ENCODE measurements at places on chromosomes 1 and 21.

GRCh38 chr1:99297923-99298322, 33.6 kb downstream of the PLPPR4 start:
- H3K27ac ChIP-seq, result no peak overlapping the region
- H3K36me3 ChIP-seq, result no peaks in the 10 kb centered on the region
- no peaks in the 10 kb centered on the region for H3K4me1 ChIP-seq
- no peak for DNase-seq

DNA sequence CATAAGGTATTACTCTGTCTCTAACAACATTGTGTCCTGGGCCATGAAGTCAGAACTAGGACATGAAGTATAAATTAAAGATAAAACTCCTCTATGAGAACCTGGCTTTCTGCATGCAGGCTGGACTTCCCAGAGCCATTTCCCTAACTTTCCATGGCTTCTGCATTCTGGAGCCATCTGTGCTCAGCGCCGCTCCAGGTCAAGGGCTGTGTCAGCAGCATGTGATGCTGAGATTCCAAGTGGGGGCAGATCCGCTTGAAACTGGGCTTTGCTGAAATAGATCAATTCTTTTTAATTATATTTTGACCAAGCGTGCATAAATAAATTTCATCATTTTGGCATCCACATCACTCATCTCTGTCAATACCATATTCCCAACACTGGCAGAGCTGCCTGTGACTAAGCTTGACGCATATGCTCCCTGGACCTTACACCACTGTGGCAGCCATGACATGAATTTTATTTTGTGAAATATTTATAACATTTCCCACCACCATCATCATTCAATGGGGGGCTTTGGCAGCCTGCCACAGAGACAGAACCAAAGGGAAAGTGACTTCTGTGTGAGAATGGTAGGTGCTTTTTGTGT, 110.4 kb upstream of the KCNK1 start:
- H3K4me1 ChIP-seq, result no peaks in the 10 kb centered on the region
- H3K4me3 ChIP-seq, result no peak overlapping the region
- no peaks in the 10 kb centered on the region for H3K36me3 ChIP-seq
- no peak overlapping the region for H3K27ac ChIP-seq
- H3K27me3 ChIP-seq, result no peaks in the 10 kb centered on the region

GRCh38 chr1:63634471-63634870, 41.3 kb downstream of the PGM1 start:
- no peaks in the 10 kb centered on the region for H3K27me3 ChIP-seq
- H3K27ac ChIP-seq, result no peak overlapping the region
- no peak overlapping the region for H3K4me3 ChIP-seq
- peaks cover 12% of the 10 kb centered on the region for H3K4me1 ChIP-seq
- peaks cover 27% of the 10 kb centered on the region for H3K36me3 ChIP-seq

DNA sequence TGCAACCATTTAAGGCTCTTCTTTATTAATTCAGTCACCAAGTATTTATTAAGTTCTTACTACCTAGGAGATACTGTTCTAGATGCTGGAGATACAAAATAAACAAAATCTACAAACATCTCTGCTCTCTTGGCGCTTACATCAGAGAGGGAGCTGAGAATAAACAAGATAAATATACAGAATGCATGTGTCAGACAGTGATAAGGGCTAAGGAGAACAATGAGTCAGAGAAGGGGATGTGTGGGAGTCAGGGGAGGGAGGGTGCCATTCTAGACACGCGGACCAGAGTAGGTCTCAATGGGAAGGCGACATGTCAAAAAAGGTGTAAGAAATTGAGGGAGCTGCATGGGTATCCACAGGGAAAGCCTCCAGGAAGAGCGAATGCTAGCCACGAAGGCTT, 393.2 kb downstream of the RWDD3 start:
- no peaks in the 10 kb centered on the region for H3K36me3 ChIP-seq
- H3K27ac ChIP-seq, result no peak overlapping the region
- no peaks in the 10 kb centered on the region for H3K27me3 ChIP-seq
- no peak for DNase-seq
- H3K4me1 ChIP-seq, result no peaks in the 10 kb centered on the region

- peaks cover 18% of the 10 kb centered on the region for H3K27me3 ChIP-seq
- H3K4me3 ChIP-seq, result no peak overlapping the region
- peak; percentile 31 for DNase-seq
- H3K4me1 ChIP-seq, result no peaks in the 10 kb centered on the region
- no peaks in the 10 kb centered on the region for H3K36me3 ChIP-seq
Observed at GRCh38 chr1:210222340-210223006, 10.1 kb upstream of the SERTAD4 start.

Measured in SJCRH30 (cell line).